ENCODE measurements at places on chromosomes 3 and 15.

DNA sequence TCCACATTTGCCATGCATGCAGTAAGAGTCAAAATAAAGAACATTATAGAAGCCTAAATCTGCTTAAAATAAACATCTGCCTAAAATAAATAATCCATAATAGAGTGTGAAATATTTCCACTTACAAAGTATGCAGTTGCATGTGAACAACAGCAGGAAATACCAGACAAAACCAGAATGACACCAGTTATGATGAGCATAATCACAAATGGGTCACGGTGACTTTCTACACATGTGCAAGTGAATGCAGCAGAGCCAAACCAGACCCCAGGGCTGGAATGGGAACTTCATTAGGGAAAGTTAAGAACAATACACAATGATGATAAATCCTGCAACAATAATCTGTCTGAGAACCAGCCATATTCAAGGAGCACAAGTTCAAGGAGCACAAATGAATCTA lies 615.5 kb downstream of the ROBO2 start:
- DNase-seq = peak; percentile 4

- no peak for DNase-seq
Measured at GRCh38 chr3:69853027-69853426, 113.8 kb downstream of the MITF start.

- no peak for DNase-seq
Measured at GRCh38 chr15:67774626-67775025, 50.7 kb upstream of the SKOR1 start.

- DNase-seq = no peak
Measured at GRCh38 chr3:11555211-11555782, 88.4 kb downstream of the VGLL4 start.

DNA sequence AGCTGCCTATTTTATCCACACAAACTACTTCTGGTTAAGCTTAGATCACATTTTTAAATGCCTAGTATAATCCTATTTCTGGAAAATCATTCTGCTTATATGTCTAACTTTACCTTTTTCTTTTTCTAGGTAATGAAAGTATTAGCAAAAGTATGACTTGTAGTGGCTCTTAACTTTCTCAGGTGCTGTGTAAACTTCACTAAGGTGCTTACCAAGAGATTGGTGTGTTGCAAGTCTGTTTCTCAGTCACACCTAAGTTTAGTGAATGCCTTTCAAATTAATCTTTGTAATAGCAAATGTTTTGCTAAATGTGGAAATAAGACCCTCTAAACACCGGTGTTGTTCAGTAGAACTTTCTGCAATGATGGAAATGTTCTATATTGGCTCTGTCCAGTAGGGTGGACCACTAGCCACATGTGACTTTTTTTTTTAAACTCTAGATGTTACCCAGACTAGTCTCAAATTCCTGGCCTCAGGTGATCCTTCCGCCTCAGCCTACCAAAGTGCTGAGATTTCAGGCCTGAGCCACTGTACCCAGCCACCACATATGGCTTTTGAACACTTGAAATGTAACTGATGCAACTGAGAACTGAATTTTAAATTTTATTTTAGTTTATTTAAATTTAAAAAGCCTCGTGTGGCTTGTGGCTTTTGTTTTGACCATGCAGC lies 22.0 kb downstream of the ARL13B start:
- no peak for DNase-seq

DNA sequence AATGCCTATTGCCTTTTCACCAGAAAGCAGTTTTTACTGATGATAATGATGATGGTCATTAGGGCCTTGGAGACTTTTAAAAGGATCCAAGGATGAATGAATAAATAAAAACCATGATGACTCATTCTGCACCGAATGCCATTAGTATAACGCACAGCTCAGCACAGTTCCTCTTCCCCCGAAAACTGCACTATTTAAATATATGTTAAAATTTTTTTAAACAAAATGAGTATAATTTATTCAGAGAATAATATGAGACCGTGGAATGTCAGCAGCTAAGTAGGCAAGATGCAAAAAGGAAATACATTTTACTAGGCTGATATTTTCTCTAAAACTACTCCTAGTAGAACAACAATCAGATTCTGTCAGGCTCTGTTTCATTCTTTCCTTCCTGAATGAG lies 83.4 kb upstream of the NANOGP8 start:
- peak; percentile 70 for DNase-seq

DNA sequence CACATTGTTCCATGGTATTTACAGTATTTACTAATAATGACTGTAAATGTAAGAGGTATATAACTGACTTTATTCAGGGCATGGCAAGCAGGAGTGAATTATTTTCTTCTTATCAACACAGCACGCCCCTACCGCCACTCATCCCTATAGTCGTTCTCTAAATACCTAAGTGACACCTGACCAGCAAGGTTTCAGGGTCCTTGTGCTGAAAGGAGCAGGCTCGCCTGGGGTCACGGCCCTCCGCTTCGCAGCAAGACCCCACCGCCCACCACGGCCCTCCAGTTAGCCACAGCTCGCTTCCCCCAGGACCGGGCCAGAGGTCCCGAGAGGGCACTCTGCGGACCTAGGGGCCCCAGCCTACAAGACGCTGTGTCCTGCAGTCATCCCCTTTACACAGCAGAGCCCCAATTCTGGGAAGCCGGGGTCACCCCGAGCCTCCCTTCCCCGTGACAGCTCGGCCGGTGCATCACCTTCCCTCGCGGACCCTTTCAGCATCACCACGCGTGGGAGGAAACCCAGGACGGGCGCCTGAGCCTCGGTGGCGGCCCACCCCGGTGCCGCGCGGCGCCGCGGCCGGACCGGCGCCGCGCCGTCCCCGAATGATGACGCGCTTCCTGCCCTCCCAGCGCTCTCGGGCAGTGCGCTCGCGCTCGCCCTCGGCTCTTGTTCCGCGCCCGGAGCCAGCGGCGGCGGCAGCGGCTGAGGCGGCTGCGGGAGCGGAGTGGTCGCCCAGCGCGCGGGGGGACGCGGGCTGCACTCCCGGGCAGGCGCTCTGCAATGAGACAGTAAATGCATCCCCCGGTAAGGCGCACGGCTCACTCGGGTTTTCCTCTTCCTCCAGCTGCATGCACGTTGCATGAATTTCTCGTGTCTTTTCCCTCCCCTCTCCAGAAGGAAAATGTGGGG lies 225.1 kb upstream of the C2CD4B start:
- DNase-seq = peak; percentile 79
